NCI-H1048 (cell line): ENCODE measurements at places on chromosomes 11 and 22.

DNA sequence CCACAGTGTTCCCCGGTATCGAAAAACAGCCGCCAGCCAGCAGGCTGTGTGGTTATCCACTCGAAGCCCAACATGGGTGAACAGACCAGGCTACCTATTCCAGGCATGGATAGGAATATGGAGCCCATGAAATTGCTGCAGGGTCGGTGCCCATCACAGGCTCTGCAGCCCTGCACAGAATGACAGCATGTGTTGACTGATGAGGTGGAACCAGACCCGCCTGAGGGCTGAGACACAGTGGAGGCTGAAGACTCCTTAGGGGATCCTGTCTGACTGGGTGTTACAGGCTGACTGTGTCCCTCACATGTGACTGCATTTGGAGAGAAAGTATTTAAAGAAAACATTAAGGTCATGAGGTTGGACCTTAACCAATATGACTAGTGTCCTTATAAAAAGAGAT, 6.2 kb upstream of the YPEL1 start:
- no peak for DNase-seq

GRCh38 chr11:100769617-100770016, 82.5 kb downstream of the ARHGAP42 start:
- DNase-seq = no peak

- no peak for DNase-seq
These were observed 51.9 kb downstream of the IGLL1 start for GRCh38 chr22:23527971-23528740.

DNA sequence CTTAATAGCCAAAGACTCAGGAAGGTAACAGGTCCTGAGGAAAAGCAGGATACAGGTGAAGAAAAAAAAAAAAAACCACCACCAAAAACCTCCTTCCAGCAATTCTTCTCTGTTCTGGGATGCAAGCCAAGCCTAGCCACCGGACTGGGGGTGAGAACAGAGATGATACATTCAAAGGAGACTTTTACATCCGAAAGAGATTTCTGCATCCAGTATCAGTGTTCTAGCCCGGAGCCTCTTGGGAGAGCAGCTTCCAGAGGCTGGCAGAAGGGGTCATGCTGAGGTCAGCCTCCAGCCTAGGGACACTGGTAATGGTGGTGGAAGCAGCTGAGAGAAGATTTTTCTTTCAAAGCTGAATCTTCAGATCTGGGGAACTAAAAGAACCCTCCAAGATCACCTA, 76.2 kb downstream of the KCNC1 start:
- DNase-seq = no peak

DNA sequence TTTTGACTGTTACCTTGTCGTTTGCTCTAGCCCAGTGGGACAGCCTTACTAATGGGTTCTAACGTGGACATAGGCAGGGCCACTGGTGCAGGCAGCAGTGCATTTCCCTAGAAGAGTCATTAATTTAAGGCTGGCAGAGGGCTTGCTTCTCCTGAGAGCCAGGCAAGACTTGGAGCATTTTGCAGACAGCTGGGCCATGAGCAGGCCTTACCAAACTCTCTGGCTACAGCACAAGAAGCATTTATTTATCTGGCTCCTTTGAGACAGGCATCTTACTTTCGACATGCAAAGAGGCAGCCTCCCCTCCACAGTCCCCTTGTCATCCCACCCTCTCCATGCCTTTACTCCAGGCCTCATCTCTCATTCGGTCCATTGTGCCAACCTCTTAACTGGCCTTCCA, 139.9 kb downstream of the CSNK2A3 start:
- DNase-seq = no peak

DNA sequence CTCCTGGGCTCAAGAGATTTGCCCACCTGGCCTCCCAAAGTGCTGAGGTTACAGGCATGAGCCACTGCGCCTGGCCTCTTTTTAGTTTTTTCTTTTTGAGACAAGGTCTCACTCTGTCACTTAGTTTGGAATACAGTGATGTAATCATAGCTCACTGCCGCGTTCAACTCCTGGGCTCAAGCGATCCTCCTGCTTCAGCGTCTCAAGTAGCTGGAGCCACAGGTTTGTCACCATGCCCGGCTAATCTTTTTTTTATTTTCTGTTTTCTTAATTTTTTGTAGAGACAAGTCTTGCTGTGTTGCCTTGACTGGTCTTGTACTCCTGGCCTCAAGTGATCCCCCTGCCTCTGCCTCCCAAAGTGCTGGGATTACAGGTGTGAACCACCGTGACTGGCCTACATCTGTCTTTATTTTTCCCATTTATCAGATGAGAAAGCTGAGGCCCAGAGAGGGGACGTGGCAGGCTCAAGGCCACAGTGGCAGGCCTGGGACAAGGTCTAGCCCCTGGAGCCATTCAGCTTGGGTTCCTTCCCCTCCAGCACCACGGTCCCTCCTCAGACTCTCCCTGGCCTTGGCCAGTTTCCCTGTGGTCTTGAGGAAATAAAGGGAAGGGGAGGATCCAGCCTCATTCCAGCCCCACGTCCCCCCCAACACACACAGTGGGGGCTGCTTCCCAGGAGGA, 2.8 kb upstream of the KDELR3 start:
- DNase-seq = no peak

GRCh38 chr22:50545522-50546325, at the start of gene KLHDC7B:
Gene KLHDC7B, plus strand, starts transcription at chr22:50545899. Its CDS starts 345 bp downstream, at chr22:50546244.
- DNase-seq = no peak

- no peak for DNase-seq
These were observed 42.0 kb downstream of the MS4A2 start for GRCh38 chr11:60130496-60130895.

- DNase-seq = no peak
These were observed 24.9 kb downstream of the IMMP1L start for GRCh38 chr11:31484497-31484896.

GRCh38 chr11:44340656-44341055, 30.7 kb upstream of the ALX4 start:
- DNase-seq = no peak

DNA sequence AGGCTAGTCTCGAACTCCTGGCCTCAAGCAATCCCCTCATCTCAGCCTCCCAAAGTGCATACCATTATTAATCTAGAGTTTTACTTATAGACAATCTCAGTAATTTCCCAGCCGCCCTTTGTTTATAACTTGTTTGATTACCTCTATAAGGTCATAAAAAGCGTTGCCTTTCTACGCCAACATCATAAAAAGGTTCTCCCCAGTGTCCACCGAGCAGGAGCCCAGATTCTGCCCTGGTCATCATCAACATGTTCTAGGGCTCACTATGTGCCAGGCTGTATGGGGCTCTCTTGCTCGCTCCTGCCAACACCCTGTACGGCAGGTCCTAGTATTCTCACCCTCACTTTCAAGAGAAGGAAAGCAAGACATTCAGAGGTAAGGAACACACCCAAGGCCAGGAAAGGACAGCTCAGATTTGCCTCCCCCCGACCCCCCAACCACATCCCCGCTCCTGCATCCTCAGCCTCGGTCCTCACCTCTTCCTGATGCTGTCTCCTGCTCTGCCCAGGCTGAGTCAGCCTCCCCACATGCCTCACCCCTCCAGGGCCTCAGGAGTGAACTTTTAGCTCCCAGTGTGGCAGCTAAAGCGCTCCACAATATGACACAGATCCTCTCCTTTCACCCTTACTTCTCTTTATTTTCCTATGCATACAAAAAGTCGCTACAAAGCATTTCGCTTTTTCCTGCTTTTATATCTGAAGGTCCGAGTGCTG, 14.3 kb downstream of the ARFGAP3 start:
- no peak for DNase-seq

DNA sequence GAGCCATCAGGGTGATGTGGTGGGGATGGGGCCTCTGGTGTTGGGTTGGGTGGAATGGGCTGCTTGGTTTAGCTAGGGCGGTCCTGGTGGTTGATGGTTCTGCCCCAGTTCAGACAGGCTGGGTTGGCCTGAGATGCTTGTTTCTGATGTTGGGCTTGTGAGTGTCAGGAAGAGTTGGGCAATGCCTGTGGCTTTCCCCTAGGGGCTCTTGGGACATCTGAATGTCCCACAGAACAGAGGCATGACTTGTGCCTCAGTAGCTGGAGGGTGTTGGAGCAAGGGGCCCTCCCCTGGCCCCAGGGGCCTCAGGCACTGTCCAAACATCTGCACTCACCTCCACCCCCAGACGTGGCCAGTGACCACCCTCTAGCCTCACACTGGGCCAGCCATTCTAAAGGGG, 14.0 kb upstream of the CTSD start:
- DNase-seq = no peak

- no peak for DNase-seq
These were observed 553.5 kb downstream of the TBC1D22A start for GRCh38 chr22:47315862-47316419.

- no peak for DNase-seq
These were observed 725.1 kb downstream of the NTM start for GRCh38 chr11:132095230-132096131.

DNA sequence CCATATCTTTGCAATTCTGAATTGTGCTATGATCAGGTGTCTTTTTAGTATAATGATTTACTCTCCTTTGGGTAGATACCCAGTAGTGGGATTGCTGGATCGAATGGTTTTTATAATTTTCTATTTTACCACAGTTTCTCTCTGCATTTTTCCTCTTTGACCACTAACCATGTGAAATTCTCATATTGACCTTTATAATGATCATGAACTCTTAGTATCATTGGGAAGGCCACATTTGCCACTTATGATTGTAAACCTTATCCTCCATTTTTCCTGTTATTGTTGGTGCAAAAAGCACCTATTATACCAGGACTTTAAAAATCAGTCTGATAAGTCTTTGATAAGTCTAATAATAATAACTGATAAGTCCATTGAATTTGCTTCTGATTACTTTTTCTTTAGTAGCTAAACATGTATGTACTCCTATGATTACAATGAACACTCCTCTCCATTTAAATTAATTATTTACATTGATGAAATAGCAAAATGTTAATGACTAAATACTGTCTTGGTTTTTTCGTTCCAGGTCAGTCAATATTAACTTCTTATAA, 9.6 kb downstream of the NEAT1 start:
- no peak for DNase-seq

- DNase-seq = no peak
These were observed 812.2 kb downstream of the LRRC4C start for GRCh38 chr11:40647295-40647694.

GRCh38 chr11:114279792-114280546, 16.2 kb upstream of the NNMT start:
- no peak for DNase-seq

GRCh38 chr11:129446572-129446971, 70.9 kb downstream of the BARX2 start:
- no peak for DNase-seq

GRCh38 chr22:40588726-40589125, 47.8 kb downstream of the MRTFA start:
- no peak for DNase-seq

- DNase-seq = no peak
These were observed 242.5 kb downstream of the TENM4 start for GRCh38 chr11:79198203-79198897.

DNA sequence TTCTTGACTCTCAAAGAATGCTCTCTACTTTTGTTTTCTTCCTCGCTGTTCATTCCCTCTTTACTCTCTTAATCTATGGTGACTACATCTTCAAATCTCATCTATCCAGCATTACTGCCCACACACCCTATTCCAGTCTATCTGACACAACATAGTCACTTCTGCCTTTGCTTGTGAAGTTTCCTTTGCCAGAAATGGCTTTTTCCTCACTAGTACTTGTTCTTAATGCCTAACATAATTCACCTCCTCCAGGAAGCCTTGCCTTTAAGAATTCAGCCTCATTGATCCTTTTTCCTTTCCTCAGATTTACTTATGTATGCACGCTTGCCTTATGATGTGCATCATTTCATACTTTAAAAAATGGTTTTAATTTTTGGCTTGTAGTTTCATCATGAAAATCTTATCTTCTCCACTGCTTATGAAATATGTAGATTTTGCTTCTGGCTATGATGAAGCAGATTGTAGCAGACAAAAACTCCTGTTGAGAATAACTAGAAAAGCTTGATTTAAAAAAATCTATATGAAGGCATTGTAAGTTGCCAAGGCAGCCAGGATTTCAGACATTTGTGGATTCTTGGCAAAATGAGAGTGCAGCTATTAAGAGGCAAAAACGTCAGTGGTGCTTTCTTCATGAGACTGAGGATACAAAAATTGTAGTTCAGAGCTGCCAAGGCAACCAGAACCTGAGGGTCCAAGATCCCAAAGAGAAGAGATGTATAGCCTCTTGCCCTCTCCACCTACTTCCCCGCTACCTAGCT, 31.8 kb downstream of the RNF169 start:
- DNase-seq = no peak

DNA sequence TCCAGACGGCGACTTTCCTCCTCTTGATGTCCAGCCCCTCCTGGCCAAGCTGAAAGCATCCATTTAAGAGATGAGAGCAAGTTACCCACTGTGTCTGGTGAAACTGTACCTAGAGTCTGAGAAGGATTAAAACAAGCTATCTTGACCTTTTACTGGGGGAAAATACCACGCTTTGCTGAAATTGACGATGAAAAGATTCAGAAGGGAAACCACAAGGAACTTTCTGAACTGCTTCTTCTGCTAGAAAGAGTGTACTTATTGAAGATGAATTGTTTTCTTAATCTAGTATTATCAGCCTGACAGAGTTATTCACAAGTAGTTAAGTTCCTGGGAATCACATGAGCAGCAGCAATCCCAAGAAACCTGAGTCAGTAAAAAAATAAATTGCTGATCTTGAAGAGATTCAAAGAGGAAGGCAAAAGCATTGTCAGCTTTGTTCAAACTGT, 13.1 kb upstream of the MS4A6A start:
- no peak for DNase-seq

DNA sequence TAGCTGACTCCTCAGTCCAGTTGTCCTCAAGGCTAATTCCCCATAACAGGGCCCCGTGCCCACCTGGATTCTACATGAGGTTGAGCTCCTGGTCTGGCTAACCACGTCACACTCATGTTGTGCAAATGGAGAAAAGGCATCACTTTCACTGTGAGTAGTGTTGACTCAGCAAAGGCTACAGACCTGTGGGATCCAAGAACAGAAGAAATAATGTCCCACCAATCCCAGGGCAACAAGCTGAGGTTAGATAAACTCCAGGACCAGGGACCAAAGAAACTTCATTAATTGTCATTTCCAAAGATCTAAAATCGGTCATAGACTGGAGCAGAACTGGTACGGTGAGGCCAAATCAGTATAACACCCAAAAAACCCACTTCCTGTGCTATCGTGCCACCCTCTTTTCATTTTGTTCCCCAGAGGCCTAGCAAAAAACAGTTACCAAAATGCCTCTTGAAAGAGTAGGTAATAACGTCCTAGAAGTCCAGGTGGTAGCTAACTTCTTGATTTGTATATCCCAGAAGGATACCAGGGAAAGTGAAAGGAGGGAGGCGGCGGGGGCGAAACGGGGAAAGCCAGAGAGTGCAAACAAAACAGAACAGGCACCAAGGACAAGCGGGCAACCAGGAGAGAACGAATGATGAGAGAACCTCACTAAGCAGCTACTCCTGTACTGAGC, 1.4 kb downstream of the PCSK7 start:
- no peak for DNase-seq

DNA sequence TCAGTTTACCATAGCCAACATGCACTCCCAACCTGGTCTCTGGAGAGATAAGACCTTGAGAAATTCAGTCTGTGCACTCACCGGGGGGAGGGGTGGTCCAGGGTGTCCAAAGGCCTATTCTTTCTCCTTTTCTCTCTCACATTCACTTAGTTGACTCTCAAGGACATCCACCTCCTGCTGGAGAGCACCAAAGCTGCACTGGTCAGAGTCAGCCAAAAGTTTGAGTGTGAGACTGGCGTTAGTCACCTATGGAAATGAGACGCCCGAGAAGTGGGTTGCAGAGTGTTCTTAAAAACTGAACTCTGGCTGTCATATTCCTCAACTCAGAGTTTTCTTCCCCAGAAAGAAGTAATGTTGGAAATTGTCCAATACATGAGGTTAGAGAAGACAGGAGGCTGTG, 5.0 kb upstream of the UBQLNL start:
- DNase-seq = no peak
